CD8-positive, alpha-beta memory T cell (primary cell): ENCODE measurements at places on chromosomes 16 and 17. TPM values are rescaled to one million over a fixed set of nuclear protein-coding genes. Genes with fewer than 3 reads are reported as not detected.

DNA sequence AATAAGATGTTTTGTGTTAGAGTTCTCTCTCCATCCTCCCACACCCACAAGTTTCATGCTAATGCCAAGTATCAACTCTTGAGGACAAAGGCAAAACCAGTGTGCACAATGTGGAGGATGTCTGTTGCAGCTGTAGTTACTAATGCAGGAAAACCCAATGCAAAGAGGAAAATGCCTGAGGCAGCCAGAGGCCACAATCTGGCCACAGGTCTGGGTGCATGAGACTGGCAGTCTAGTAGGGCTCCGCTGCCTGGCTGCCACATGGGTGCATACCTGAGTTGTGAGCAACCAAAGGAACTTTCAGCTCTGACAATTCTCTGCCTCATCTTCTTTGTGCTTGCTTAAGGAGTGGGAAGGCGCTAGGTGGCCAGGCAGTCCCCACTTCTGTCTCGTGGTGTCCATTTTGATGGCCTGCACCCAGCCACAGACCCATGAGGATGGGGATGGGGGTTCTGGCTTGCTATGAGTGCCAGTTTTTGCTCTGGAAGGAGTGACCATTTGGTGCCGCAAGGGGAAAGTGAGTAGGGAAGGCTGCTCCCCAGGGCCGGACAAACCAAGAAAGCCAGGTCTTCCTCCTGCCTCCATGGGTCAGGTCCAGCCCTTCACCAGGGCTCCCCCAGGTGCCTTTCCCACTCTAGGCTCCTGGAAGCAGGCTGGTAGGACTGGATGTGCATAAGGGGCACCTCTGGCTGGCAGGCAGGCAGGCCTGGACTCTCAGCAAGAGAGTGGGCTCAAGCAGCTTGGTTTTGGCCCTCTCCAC is 4.2 kb upstream of the GFOD2 start:
- DNase-seq: no peak

- no peak for DNase-seq
These were observed 113.0 kb downstream of the GOSR1 start for GRCh38 chr17:30590081-30590733.

GRCh38 chr16:11024333-11025053 is 80.1 kb downstream of the CLEC16A start:
- no peak for DNase-seq

GRCh38 chr17:77798031-77798430 is 160.5 kb upstream of the TNRC6C start:
- no peak for DNase-seq

GRCh38 chr17:77318491-77319210 is 177.9 kb downstream of the SEC14L1 start:
- DNase-seq: no peak

DNA sequence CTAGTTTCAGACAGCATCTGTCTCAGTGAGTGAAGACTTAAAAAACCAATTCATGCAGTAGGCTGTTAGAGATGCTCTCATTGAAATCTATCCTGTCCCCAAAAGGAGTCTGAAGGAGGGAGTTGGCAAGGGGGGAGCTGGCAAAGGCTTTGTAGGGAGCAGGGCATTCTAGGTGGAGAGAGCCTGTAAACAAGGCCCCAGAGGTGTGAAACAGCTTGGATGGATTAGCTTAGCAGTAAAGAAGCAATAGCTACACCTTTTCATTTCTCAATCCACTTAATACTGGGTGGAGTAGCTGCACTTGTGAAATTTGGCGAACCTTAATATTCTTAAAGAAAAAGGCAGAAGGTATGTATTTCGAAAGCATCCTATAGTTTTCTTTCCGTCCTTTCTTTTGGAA is 61.8 kb downstream of the KSR1 start:
- DNase-seq: no peak

DNA sequence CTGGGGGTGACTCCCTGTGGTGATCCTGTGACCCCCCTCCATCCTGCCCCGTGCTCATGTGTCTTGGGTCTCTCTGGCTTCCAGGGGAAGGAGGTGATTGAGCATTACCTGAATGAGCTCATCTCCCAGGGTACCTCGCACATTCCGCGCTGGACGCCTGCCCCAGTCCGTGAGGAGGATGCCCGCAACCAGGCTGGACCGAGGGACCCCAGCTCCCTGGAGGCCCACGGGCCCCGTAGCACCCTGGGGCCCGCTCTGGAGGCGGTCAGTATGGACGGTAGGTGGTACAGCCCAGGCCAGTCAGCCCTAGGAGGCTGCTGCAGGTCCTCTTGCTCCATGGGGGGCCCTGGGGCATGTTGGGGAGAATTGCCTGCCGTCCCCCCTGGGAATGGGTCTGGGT is 33.6 kb downstream of the SEC14L5 start:
- no peak for DNase-seq

GRCh38 chr17:10518271-10519037 is at the start of gene MYH1:
Gene MYH1 (minus strand): TSS chr17:10518542. CDS start chr17:10516642, 1,900 bp downstream.
- DNase-seq: no peak

GRCh38 chr17:41476866-41477815 is 3.8 kb downstream of the KRT35 start:
- no peak for DNase-seq

DNA sequence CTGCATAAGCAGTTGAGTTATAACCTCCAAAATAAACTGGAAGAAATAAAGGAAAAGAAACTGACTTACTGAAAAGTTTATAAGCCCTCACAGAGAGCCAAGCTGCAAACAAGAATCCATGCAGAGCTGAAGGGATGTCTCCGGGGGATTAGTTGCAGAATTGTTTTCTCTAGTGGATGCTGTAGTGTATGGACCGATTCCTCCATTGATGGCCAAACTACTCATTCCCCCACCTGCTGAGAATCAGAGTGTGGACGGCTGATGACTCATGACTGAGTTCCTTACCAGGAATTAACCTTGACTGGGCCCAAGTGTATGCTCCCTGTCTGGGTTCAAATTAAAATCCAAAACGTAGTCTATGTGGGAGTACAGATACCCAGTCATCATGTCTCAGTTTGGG is 93.9 kb upstream of the CDH8 start:
- no peak for DNase-seq

DNA sequence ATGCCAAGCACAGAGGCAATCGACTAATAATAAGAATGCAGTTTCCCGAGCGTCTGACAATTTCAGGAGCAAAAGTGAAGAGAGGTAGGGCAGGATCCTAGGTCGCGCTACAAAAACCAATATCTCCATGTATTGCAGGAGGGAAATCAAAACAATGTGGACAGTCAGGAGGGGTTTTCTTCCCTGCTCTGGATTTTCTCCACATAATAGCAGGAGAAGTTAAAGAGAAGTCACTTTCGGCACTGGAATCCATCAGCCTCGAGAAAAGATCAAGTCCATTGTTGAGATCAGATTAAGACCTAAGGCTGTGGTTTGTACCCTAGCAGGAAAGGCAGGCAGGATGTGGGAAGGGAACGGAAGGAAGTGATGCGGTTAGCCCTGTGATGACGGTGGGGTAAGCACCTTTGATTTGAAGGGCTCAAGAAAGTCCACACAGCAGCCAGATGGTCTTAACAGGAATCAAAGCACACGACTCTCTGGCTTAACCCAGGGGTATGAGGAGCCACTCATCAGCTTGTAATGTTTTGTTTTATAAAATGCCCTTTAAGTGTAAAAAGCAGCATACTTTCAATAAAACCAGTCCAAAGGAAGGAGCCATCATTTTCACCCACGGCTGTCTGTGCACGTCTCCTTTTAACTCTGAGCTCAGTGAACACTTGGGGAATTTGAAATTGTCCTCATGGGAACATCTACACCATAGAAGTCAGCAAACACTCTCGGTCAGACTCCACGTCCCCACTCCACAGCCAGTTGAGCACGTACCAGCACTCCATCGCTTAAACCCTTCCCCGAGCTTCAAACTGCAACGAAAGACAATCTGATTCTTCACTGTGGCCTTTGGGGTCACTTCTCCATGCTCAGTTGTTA is 15.8 kb upstream of the AKTIP start:
- DNase-seq: peak; percentile 60

DNA sequence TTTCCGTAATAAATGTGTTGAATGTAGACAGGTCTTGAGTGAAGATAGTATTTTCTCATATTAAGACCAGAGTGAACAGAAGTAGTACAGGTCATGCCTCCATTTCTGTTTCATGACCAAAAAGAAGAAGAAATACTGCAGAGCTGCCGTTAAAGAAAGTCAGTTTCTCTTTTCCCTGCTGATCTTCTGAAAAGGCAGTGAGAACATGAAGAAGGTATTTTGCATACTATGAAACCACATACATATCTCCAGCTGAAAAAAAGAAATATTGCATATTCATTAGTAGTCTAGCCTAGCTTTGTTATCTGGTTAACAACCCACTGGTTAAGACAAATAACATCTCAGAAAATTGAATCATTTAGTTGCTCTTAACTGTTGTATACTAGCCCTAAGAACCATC is 138.4 kb downstream of the PHKB start:
- no peak for DNase-seq

DNA sequence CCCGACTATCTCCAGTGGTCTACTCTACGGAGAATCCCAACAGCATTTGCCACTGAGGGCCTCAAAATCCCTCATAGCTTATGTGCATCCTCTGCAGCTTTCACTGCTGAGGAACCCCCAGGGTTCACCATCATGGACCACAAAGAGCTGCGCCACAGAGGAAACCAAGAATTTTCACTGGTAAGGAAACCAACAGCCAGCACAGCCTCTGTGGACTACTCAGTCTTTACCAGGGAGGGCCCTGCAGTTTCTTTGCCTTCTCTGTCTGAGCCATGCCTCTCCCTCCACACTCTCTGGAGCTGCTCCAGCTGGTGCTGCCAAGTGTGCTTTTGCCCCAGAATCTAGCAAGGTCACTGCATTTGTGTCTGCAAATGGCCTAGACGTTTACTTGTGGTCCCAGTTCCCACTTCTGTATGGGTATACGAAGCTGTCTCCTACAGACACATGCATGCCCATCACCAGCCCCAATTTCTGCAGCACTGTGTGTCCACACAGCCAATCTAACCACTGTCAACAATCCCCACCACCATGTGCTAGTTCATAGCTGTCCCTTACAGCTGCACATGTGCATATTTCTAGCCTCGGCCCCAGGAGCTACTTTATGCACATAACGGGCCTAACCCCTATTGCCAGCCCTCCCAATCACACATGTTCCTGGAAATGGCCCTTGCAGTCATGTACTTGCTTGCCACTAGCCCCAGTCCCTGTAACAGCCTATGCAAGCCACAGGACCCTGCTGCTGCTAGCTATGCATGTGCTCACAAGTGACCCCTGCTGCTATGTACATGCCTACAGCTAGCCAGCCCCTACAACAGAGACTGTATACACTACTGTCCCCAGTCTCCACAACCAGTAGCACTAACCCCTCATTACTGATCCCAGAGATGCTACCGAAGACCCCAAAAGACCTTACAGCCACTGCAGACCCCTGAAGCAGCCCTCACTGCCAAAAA is 1437.4 kb downstream of the CDH11 start:
- DNase-seq: no peak

GRCh38 chr17:20157001-20157310 is 147.8 kb downstream of the SPECC1 start:
- no peak for DNase-seq

DNA sequence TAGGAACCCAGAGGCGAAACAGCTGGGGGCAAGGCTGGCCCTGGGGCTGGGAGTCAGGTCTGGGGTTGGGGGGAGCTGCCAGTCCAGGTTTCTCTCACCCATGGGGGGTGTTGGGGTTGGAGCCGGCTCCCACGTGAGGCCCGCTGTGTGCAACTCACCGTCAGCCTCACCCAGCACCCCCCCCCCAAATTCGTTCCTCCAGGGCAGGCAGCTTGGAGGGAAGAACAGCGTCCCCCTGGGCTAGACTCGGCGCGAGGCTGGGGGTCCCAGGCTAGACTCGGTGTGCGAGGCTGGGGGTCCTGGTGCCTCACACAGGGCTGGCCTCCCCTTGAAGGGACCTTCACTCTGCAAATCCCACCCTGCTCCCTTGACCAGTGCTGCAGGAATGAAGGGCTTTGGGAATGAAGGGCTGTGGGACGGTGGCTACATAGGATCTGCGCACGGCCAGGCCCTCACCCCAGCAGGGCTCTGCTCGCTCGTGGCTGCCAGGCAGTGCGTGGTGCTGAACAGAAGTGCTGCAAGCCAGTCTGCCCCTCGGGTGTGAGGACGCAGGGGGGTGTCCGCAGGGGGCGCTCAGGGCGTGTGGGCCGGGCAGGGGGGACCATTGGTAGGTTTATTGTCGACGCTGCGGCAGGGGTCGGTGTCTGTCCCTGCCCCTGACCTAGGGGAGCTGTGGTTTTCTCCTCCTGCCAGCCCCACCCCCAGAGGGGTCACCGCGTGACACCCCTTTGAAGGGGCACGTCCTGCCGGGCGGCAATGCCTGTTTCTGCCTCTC is 74.7 kb downstream of the KLHDC4 start:
- DNase-seq: no peak

DNA sequence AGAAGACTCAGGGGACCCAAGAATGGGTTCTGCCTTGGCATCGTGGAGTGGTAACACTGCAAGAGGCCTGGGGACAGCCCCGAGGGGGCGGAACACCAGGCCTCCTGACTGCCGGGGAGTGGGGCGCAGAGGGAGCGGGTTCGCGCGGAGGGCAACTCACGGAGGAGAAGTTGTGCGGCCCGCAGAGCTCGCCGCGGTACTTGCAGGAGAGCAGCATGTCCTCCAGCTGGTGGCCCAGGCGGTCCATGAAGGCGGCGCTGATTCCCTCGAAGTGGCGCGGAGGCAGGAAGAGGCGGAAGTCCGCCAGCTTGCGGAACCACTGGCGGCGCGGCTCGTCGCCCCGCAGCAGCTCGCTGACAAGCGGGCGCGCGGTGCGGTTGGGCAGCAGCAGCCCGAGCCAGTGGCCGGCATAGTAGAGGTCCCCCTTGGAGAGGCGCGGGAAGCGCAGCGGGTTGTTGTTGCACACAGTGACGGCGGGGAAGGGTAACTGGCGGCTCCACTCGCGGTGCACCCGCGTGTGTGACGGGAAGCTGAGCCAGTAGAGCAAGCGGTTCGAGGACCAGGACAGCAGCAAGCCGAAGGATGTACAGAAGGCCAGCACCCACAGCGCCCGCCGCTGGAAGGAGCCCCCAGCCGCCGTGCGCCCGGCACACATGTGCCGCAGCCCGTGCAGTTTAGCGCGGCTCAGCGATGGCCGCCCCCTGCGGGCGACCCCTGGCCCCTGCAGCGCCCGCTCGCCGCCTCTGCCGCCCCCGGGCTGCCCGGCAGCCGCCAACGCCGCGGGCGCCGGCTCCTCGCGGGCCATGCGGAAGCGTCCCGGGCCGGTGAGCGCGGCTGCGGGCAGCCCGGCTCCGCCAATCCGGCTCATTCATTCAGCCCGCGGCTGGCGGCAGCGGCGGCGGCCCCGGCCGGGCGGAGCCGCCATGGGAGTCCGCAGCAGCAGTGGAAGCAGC is 1.6 kb downstream of the ASIC2 start:
- DNase-seq: no peak

DNA sequence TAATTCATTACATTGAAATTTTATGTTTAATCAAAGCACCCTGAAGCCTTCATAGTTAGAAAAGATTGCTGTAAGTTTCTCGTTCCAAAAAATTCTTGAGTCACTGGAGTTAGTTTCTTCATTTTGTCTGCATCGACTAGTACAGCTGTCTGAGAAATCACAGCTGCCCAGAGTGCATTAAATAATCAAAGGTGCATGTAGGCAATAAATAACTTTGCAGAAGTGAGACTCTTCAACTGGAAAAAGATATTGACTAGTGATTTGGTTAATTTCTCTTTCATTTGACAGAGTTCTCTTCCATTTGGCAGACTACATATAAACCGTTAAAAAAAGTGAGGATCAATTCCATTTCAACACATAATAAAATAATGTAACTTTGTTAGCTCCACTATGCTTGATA is 234.0 kb downstream of the CNTNAP4 start:
- DNase-seq: no peak

TRIM72 gene
- not detected for total RNA-seq

BAIAP3 gene
- total RNA-seq: 7.2 TPM

WNT3 gene
- total RNA-seq: not detected

MRPS34 gene
- total RNA-seq: 176 TPM

CA7 gene
- total RNA-seq: not detected

CACNA1H gene
- total RNA-seq: 0.31 TPM

SPATA32 gene
- total RNA-seq: 0.15 TPM

LITAFD gene
- total RNA-seq: not detected
